ENCODE measurements at places on chromosomes 2 and 18. TPM values are rescaled to one million over a fixed set of nuclear protein-coding genes. Genes with fewer than 3 reads are reported as not detected.

The TMEM169 gene
- 0.18 TPM for total RNA-seq

The ADRA2B gene
- 0.05 TPM for total RNA-seq

The IL37 gene
- not detected for total RNA-seq

The ICOS gene
- total RNA-seq, result not detected

The CPO gene
- not detected for total RNA-seq

The CHRNA1 gene
- total RNA-seq, result not detected

The CPLX4 gene
- not detected for total RNA-seq

The MC4R gene
- not detected for total RNA-seq

The SPEG gene
- 7.9 TPM for total RNA-seq

The NOSTRIN gene
- total RNA-seq, result 2.1 TPM
